AG08396 (cell line): ENCODE measurements at places on chromosomes 7 and 10.

- no peak for DNase-seq
Measured at GRCh38 chr7:29291723-29292618, 97.4 kb downstream of the CHN2 start.

- DNase-seq, result no peak
Measured at GRCh38 chr7:69685293-69685631, 87.0 kb downstream of the AUTS2 start.

DNA sequence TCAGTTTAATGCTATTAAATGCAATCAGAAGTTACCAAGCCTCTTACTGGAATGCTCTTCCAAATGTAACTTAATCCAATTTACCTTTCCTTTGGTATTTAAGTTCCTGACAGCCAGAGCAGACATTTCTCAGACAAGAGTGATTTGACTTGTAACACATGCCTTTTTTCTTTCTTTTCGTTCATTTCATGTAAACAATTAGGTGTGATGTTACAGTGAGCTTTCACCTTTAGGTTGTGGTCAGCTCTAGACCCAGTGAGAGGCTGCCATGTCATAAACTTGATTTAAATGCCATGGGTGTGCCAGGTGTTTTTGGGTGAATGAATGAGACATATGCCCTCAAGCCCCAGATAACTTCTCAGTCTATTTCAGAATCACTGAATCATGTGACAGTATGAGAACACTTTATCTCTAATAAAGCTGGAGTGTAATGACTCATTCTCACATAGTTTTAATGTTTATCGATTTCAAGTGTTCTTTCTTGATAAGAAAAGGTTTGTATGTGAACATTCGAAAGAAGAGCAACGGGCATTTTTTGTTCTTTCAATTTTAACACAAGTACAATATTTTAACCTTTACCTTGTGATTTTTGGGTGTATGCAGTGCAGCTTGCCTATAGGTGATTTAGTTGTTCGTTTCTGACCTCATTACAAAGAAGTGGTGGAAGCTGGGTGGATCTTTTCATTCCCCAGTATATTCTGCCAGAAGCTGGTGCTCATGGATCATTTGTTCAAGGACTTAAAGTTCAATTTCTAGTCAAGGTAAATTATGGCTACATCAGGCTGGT, 61.5 kb downstream of the CHN2 start:
- DNase-seq, result no peak

GRCh38 chr10:123878666-123879303, 12.8 kb downstream of the CPXM2 start:
- DNase-seq, result no peak

DNA sequence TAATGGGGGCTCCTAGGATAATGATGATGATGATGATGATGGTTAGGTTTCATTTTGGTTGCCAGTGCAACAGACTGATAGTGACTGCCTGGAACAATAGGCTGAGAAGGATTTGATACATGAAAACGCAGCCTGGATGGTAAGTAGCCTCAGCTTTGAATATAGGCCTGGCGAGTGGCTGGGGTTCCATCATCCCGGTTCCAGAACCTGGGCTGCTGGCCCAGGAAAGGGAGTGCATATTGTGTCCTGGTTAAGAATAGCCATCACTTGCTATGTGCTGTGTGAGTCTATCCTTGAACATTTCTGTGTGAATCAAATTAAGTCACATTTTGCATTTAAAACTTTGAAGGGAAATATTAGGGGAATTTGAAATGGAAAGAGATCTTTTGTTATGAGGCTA, 62.7 kb downstream of the SHH start:
- DNase-seq, result no peak

- no peak for DNase-seq
Measured at GRCh38 chr10:98314532-98315284, 46.7 kb upstream of the LOXL4 start.

- DNase-seq, result no peak
Measured at GRCh38 chr7:111268941-111269340, 178.0 kb downstream of the LRRN3 start.

DNA sequence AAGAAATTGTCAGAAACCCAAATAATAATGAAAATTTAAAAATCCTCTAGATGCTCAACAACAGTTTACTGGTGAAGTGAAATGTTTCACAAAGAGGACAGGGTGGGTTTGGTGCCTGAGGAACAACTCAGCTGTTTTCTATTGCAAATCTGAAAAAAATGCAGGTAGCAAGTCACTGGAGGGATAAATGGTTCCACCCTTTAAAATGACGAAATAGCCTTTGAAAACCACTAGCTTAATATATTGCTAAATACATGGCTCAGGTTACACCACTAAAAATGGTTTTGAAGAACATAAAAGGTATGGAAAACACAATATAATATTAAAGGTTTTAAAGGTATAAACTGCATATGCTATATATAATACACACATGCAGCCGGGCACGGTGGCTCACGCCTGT, 69.5 kb downstream of the LMBR1 start:
- DNase-seq, result no peak

DNA sequence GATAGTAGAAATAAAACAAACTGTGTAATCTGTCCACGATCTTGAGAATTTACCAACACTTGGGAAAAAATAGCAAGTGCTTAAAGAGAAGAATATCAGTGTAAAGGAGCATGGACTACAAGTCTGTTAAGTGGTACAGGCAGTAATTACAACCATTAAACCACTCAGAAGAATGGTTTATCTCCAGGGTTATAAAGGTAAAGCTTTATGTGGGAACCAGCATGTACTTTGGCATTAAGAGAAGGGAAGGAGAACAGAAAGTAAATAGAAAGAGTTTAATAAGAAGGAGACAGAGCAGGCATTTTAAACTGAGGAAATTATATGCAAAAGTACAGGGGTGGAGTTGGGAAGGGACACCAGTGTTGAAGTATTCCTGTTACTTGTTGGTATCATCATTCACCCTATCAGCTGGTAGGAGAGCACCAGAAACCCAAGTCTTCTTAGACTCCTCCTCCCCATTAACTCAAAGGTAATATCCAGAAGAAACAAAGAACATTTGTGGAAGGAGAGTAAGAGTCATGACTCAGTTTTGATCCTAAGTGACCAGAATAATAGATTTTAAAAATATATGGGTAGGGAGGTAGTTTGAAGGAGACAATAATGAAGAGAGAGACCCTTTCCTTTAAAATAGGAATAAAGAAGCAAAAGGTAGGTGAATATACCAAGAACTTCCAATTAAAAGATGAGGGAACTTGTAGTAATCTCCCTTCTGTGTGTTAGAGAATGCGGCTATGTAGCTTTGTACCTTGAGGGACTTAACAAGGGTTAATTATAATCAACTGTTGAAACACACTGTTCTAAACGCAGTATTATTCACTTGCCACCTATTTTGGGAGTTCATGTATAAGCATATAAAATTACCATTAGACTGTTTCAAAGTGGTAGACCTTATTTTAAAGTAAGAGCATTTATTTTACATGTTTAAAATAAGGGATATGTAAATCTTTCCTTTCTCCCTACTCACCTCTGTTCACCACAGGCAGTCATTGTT, 92.1 kb upstream of the STRIP2 start:
- no peak for DNase-seq

- DNase-seq, result no peak
Measured at GRCh38 chr10:5752301-5752871, 60.8 kb downstream of the GDI2 start.

DNA sequence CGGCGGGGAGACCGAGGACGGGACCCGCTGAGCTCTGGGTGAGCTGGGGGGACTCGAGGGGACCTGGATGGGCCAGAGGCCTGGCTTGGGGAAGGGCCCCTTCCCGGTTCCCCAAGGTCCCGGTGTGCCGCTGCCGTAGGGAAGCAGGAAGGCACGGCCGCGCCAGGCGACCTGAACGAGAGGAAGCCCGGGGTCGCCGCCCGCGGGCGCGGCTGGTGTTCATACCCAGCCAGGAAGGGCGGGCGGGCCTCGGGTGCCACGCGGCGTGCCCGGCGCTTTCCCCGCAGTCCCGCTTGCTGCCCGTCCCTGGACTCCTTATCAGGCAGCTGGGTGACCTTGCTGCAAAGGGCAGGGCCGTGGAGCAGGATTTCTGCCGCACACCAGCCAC, 38.0 kb downstream of the ZNF777 start:
- DNase-seq, result no peak

- no peak for DNase-seq
Measured at GRCh38 chr7:4079366-4079765, 602.7 kb upstream of the FOXK1 start.

DNA sequence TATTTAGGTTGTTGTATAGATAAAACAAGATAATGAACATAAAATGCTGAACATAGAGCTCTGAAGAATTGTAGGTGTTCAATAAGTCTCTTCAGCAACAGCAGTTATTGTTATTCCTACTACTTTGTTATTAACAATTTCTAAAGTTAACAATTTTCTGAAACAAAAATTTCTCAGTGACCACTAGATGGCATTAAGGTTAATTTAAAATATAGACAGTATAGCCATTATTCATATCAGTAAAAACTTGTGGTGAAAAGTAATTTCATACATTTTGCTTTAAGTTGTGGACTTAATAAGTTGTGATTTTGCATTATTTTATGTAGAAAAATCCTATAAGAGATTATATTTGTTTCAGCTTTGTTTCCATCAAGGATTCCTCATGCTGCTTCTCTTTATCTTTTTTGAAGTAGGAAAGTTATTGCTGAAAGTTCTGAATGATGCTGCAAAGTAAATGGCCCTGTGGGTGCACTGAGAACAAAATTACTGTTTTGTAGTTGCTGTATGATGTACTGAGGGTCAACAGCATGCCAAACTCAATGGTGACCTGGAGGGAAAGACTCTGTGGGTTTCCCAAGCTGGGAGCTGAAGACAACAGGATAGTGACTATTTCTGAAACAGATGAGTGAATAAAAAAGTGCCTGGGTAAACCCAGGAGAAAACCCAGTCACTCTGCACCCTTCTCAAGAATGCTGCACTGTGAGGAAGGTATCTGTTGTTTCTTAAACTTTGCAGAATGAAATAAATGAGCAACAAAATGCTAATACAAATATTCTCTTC, 253.6 kb downstream of the KIF20B start:
- no peak for DNase-seq

- no peak for DNase-seq
Measured at GRCh38 chr10:100838986-100839385, 73.8 kb upstream of the SLF2 start.

- no peak for DNase-seq
Measured at GRCh38 chr10:124692100-124692446, 52.1 kb downstream of the FAM53B start.

- peak; percentile 41 for DNase-seq
Measured at GRCh38 chr10:100186253-100187212, 704 bp upstream of the ERLIN1 start.

- peak; percentile 24 for DNase-seq
Measured at GRCh38 chr7:30852308-30852684, 59.4 kb upstream of the AQP1 start.

DNA sequence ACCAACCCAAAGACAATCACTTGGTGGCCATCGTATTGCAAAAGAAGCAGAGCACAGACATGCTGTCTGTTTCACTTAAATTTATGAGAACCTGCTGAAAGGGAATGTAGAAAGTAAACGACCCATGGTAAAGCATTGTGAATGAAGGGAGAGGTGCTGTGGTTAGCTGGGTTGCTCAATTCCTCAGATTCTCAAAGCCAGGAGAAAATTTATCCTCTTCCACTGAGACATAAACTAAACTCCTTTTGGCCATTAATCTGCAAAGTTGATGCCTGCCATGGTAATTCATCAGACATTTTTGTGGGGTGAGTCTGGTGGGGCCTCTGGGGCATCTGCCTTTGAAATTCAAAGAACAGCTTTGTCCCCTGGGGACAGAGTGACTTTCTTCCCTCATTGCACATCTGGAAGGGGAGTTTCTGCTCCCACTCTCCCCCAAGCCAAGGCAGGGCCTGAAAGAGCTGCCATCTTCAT, 951.0 kb downstream of the LRMDA start:
- DNase-seq, result peak; percentile 32

GRCh38 chr7:67022511-67022910, 25.9 kb downstream of the TYW1 start:
- no peak for DNase-seq

GRCh38 chr7:77244222-77244934, 44.8 kb upstream of the FGL2 start:
- DNase-seq, result no peak

DNA sequence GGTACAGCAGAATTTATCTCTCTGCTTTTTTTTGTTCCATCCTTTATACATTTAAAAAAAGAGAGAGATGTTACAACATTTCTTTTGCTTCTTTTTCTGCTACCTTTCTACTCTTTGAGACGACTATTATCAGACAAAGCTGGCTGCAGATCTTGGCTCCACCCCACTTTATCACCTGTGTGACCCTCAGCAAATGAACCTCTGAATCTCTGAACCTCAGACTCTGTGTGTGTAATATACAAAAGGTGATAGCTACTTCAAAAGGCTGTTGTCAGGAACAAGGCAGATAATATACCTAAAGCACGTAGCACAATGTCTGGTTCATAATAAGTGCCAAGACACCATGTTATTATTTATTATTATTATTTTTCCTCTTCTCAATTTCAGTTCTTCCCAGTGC, 32.6 kb upstream of the UBE2D1 start:
- DNase-seq, result no peak

DNA sequence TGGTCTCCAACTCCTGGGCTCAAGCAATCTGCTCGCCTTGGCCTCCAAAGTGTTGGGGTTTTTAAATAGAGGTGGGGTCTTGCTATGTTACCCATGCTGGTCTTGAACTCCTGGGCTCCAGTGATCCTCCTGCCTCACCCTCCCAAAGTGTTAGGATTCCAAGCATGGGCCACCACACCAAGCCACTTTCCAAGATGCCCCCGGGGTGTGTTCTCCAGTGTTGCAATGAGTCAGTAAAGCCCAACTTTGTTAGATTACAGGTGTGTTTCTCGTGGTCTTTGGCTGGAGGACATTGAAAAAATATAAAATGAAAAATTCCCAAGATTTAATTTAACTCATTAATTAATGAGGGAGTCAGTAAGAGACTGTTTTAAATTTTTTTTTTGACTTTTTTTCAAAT, 29.2 kb downstream of the TACR2 start:
- DNase-seq, result no peak

- no peak for DNase-seq
Measured at GRCh38 chr10:107299606-107300005, 135.1 kb upstream of the SORCS1 start.

DNA sequence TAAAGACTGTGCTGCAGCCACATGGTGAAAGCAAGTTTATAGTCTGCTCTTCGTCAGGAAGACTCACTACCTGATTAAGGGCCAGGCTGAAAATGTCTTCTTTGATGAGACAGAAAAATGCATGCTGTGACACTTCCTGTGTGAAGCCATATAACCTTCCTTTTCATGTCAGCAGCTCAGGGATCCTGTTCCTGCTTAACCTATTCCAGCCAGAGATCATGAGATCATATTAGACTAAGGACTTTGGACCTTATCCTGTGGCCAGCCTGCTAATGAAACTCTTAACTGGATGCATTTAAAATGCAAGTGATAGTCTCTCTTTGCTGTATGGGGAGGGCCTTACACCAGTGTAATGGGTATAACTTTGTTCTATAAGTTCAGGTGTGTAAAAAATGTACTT, 165.2 kb downstream of the PTEN start:
- DNase-seq, result no peak

DNA sequence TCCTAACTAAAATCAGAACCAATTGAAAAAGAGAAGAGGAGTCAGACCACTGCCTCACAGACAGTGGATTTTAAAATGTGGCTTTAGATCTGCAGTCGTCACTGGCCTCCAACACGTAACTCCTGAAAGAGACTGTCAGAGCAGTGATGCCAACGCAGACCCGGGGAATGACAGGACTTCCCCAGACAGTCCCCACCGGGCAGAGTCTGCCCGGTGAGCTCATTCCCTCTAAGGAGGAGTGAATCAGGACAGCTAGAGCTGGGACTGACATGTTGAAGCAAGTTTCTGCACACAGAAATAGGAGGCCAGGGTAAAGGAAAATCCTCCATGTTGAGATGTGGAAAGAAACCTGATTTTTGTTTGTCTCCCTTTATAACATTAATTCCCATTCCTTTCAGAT, 105.0 kb downstream of the TES start:
- no peak for DNase-seq
